ENCODE measurements at places on chromosomes 6 and 20. TPM values are rescaled to one million over a fixed set of nuclear protein-coding genes. Genes with fewer than 3 reads are reported as not detected.

Gene RWDD1
- 37.6 TPM for total RNA-seq

Gene THBD
- total RNA-seq = 23.8 TPM

Gene CDS2
- total RNA-seq = 57.6 TPM

Gene SEMG2
- not detected for total RNA-seq

Gene FOXF2
- total RNA-seq = 17.7 TPM

Gene DEFB132
- total RNA-seq = not detected

Gene KHDRBS2
- total RNA-seq = not detected

Gene SLC22A16
- not detected for total RNA-seq

Gene COL19A1
- total RNA-seq = not detected

Gene SIRPB2
- not detected for total RNA-seq

Gene RIPOR2
- total RNA-seq = not detected

Gene NMBR
- not detected for total RNA-seq

Gene MEI4
- not detected for total RNA-seq

Gene LINC00237
- not detected for total RNA-seq

Gene AFG1L
- total RNA-seq = 1.4 TPM

Gene SLC26A8
- total RNA-seq = not detected

Gene FUCA2
- 54.5 TPM for total RNA-seq

Gene SNAP25
- total RNA-seq = 16.8 TPM

Gene PKIB
- total RNA-seq = 0.66 TPM

Gene LY86
- not detected for total RNA-seq

Gene BPI
- total RNA-seq = not detected

Gene MED20
- total RNA-seq = 14.8 TPM

Gene HLA-F
- total RNA-seq = 4.9 TPM

Gene SEL1L2
- not detected for total RNA-seq

Gene PPIL6
- 2.4 TPM for total RNA-seq

Gene DNMT3B
- 4.6 TPM for total RNA-seq

Gene DACT2
- total RNA-seq = 0.50 TPM

Gene DOK5
- not detected for total RNA-seq

Gene CNR1
- 0.33 TPM for total RNA-seq

Gene CCDC167
- 42.1 TPM for total RNA-seq

Gene RBBP8NL
- total RNA-seq = not detected

Gene DSE
- 17.7 TPM for total RNA-seq

Gene PRR18
- 0.17 TPM for total RNA-seq

Gene SLC4A11
- total RNA-seq = 4.0 TPM

Gene DPPA5
- total RNA-seq = not detected

Gene OXT
- total RNA-seq = not detected

Gene COL9A1
- total RNA-seq = not detected

Gene TRIM15
- total RNA-seq = not detected

Gene TRIM10
- total RNA-seq = not detected

Gene MYLK4
- total RNA-seq = 0.13 TPM

Gene TAB2
- total RNA-seq = 29.5 TPM

Gene PTPRA
- total RNA-seq = 38.6 TPM

Gene LKAAEAR1
- total RNA-seq = 1.5 TPM

Gene SEMG1
- total RNA-seq = not detected

Gene DDO
- total RNA-seq = not detected

Gene LPA
- total RNA-seq = 0.02 TPM

Gene POPDC3
- 30.1 TPM for total RNA-seq

Gene FGD2
- total RNA-seq = not detected

Gene SOX18
- 2.3 TPM for total RNA-seq

Gene TEAD3
- 4.5 TPM for total RNA-seq

Gene WFDC2
- total RNA-seq = not detected

Gene TMEM244
- not detected for total RNA-seq

Gene KCNK17
- not detected for total RNA-seq
